Glutamatergic neuron (in vitro differentiated cells): ENCODE measurements at places on chromosomes 16 and 17.

DNA sequence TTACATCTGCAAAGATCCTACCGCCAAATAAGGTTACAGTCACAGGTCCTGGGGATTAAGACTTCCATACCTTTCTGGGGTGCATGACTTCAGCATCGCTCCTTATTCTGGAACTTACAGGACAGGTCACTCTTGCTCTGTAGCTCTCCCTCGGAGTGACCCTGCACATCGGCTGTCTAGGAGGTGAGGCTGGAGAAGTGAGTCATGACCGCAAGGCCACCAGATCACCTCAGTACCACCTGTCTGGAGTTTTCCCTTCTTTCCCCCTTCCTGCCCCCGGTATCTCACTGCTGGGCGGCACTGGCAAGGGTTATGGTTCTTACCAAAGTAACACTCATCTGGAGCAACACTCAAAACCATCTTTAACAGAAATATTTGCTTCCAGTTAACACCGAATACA lies 374.8 kb downstream of the SLC39A11 start:
- DNase-seq, result no peak

- DNase-seq, result no peak
Measured at GRCh38 chr17:42141382-42141781, 13.4 kb downstream of the RAB5C start.

DNA sequence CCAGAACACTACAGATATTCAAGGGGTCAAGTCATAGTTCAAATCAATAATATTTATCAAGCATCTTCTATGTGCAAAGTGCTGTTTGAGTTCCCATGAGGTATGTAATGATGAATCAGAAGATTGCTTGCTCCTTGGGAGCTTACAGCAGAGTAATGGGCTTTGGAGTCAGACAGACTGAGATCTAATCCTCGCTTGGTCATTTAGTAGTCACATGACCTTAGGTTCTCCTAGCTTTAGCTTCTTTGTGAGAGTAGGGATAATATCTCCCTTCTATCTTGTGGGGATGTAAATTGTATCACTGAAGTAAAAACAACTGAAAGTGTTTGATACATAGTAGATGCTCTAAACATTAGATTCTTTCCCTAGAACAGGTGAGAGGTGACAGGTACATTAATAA lies 30.1 kb downstream of the SNX11 start:
- DNase-seq, result no peak

DNA sequence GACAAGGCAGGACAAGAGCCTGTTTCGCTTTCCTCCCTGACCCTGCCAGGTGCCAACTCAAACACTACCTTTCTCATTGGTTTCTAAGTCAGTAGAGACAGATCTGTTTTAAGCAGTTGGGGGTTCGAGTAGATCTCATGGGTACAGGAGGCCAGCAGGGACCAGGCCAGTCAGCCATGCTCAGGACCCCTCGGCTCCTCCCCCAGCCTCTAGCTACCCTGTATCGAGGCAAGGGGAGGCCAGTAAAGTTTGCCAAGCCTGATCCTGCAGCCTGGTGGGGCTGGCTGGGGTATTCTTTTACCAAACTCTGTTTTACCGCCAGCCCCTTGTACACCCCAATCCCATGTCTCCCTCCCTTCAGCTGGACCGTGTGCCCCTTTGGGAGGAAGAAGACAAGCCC lies 26.6 kb downstream of the OR1D5 start:
- no peak for DNase-seq

DNA sequence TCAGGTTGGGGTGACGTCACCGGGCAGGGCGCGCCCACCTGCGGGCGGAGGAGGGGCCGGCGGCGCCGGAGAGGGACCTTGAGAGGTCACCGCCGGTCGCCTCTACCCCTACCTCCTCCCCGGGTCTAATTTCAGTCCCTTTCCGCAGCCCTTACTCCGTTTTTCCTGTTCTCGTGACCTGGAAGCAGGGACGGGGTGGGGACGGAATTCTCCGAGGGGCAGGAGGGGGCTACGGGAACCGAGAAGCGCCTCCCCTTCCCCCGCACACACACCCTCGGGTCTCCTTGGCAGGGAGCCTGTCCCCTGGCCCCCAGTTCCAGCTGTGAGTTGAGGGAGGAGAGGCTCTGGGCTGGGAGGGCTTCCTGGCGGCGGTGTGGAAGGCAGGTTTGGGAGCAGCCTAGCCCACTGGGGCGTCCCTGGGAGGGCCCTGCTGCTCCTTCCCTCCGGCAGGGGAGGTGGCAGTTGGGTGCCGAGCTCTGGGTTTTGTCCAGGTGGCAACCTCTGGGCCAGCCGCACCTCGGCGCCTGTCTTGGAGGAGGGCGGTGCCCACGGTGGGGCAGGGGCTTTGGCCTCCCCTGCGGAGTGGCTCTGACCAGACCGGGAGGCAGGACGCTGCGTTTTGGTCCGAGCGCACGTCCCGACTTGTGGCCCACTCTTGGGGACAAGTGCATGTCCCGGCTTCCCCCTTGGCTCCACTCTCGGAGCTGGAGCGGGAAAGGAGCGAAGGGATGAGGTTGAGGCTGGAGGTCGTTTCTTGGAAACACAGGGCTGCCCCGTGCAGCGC lies 773 bp downstream of the SYNGR3 start:
- peak; percentile 77 for DNase-seq

DNA sequence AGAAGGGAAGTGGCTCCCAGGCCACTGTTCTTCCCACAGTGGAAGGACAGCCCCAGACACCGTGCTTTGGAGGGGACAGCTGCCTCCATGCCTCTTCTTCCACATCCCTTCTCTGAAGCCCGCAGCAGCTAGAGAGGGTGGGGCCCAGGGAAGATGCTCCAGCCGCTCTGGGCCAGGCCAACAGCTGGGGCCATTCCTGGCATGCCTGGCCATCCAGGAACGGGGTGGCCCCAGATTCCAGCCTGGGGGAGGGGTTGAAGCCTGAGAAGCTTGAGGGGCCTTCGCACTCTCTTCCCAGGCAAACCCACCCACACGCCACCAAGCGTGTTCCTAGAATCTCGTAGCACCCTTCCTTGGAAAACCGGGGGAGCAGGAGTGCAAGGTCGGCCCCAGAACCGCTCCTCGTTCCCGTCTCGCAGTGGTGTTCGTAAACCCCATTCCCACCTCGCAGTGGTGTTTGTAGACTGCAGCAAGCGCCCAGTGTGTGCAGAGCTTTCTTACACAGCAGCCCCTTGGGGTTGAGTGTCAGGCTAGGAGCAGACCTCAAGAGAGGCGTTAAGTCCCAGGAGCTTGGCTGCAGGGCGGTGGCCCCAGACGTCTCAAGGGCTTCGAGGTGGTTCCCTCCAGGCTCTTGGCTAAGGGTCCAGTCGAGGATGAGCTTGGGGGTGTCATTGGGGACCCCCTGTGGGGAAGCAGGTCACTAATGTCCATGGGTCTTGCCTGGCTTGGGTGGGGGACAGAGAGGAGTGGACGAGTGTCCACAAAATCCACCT lies 2.7 kb downstream of the CDH15 start:
- no peak for DNase-seq

DNA sequence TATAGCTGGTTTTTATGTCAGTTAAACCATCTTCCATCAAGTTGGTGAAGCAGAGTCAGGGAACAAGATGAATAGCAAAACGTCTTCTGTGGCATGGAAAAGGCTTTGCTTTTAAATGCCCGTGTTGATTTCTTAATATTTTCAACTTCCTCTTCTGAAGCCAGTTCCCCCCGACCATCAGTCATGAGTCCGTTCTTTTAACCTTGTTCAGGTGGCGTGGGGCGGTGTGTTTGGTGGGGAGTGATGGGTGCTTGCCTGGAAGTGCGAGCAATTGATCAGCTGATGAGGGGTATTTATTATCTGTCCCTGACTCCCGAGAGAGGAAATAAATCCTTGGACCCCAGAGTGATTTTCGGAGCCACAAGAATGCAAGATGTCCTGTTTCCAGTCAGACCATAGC lies 147.1 kb downstream of the WWOX start:
- DNase-seq, result no peak

GRCh38 chr16:49603956-49604355 lies 230.4 kb downstream of the C16orf78 start:
- no peak for DNase-seq
